ENCODE measurements at places on chromosomes 5 and 9.

GRCh38 chr5:163964671-163965070 lies 459.3 kb downstream of the MAT2B start:
- no peak for DNase-seq

GRCh38 chr9:134188386-134189144 lies 24.2 kb upstream of the RNU6ATAC start:
- no peak for DNase-seq

- no peak for DNase-seq
Observed at GRCh38 chr9:115084709-115085108, 33.2 kb downstream of the TNC start.

DNA sequence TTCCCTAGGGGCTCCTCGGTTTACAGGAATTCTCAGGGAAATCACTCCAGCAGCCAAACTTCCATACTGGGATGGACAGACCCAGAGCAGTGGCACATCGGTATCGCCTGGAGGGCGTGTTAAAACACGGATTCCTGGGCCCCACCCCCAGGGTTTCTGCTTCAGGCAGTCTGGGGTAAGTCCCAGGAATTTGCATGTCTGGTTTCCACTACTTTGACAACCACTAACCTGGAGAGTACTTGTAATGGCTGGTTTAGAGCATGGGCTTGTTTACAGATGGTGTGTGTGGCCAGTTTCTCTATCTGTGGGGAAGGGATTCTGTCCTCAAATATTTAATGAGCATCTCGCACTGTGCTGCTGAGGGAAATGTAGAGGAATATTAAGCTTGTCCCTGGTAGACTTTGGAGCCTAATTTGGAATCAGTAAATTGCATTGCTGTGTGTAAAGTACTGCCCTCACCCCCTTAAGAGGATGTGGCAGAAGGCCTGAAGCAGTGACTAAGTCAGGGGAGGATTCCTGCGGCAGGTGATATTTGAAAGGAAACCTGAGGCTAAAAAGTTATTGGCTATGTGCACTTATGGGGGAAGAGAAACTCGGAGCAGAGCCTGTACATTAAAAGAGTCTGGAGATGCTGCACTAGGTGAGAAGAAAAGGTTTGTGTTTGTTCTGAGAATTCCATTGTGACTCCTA lies 18.6 kb upstream of the TJP2 start:
- DNase-seq = peak; percentile 55

DNA sequence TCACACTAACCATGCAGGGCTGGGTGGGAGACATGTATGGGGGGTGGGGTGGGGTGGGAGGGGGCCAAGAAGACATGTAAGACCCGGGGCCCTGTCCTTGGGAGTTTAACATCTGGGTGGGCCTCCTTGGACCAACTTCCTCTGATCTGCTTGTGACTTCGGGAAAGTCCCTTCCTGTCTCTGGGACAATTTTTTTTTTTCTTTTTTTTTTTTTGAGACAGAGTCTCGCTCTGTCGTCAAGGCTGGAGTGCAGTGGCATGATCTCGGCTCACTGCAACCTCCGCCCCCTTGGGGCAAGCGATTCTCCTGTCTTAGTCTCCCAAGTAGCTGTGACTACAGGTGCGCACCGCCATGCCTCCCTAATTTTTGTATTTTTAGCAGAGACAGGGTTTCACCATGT lies 23.8 kb upstream of the IER5L start:
- no peak for DNase-seq

DNA sequence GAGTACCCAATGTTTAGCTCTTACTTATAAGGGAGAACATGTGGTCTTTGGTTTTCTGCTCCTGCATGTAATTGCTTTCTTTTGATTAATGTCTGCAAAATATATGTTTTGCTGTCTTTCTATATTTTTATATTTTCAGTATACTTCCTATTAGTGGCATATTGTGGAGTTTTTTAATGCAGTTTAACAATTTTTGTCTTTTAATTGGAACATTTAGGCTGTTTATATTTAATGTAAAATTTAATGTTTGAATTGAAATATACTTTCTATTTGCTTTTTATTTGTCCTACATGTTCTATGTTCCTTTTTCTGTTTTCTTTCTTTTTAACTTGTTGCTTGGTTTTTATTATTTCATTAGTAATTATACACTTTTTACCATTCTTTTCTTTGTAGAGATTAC lies 4.9 kb downstream of the ECM2 start:
- DNase-seq = no peak

DNA sequence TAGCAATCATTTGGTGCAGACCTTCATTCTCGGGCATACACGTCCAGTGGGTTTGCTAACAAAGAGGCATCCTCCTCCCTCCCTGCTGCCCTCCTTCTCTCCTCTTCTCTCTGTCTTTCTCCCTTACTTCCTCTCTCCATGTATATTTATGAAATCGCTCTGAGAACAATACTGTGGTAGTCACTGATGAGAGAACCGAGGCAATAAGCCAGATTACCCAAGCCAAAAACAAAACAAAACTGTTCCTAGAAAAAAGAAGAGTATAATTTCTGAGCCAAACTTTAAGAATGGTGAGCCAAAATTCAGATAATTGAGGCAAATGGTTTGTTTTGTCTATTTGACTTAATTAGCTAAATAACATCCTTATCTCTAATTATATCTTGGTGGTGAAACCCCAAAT lies 15.8 kb upstream of the HMHB1 start:
- no peak for DNase-seq

DNA sequence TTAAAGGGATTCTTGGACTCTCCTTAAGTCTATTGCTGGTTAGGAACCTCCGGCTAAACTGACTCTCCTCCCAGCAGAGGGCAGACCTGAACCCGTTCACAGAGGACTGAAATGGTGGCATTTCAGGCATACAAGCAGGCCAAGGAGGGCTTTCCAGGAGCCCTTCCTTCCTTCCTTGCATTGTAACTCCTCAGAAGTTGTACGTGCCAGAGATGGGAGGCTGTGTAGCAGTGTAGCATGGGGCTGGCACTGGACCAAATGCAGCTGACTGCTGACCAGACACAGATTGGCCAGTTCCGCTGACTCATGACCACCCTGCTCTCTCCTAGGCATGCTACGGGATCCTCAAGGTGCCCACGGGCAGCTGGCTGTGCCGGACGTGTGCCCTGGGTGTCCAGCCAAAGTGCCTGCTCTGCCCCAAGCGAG lies 36.4 kb downstream of the JADE2 start:
- DNase-seq = no peak

- DNase-seq = no peak
Observed at GRCh38 chr5:73496984-73497457, 1.2 kb upstream of the BTF3 start.

DNA sequence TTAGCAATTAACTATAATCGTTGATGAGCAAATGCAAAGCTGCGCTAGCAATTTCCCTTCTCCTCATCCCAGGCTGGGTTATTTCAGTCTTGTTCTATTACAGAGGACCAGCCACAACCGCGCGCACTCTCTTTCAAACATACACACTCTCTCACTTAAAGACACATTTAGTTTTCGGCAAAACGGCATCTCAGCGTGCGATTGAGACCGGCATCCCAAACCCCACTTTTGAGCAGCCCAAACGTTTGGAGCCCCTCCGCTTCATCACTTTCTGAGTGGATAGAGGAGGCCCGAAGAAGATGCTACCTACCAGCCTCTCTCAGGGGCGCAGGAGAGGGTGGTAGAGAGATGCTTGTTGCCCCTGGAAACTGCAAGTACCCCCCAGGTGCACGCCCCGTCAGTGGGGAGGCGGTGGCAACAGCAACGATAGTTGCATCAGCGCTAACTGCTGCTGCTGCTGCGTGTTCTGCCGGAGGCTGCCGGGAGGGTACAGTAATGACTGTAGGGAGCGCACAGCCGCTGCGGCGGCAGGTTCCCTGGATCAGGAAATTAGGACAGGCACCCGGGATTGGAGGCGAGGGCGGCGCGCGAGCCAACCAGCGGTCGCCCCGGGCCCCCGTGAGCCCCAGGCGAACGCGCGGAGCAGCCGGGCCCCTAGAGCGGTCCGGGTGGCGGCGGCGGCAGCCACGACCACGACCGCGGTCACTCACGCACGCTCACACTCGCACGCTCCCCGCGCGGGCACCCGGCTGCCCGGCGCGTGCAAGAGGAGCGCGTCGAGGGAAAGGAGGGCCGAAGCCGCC lies 467 bp upstream of the VLDLR start:
- DNase-seq = peak; percentile 30

DNA sequence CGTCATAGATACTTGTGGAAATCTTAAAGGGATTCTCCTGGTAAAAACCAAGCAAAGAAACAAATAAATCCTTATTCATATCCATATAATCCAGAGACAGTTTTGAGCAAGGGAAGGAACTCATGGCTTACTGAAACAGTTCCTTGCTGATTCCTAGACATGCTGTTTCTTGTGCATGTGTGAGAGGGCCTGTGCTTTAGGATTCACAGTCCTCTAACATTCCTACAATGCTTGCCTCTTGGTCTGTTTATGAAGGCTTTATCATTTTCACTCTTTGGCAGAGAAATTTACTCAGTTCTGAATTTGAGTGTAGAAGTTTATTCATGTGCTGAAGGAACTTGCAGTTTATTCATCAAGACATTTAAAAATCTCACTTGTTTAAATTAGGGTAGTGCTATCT lies 123.4 kb downstream of the RPS23 start:
- DNase-seq = no peak

DNA sequence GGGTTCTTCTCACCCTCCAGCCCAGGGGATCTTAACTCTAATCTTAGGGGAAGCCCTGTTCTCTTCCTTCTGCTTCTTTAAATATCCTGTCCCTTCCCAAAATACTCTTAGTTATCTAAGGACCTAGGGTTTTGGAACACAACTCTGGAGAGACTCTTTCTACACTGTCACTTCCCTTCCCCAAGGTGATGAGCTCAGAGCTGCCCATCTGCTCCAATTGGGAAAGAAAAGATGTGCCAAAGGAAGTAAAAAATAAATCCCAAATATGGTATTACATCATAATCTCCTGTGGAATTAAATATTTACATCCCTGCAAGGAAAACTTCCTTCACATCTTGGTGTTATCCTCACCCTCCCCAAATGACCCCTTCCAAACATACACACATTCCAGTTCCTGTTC lies 291.2 kb downstream of the EPB41L4A start:
- no peak for DNase-seq

DNA sequence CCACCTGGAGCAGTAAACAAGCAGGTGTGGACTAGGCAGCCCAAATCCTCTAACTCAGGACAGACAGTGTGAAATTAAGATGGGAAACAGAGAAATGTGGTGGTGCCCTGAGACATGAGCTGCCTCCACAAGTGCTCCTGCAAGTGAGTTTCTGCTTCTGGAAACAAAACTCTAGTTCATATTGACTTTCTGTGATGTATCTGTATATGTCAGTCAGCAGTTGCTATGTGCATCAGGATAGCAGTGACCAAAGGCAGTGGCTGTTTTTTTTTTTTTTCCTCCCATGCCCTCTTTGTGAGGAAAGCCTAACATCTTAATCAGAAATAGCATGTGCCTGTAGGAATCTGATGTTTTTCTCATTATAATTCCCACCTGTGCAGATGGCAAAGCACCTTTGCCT lies 318.4 kb upstream of the SEMA6A start:
- DNase-seq = no peak

DNA sequence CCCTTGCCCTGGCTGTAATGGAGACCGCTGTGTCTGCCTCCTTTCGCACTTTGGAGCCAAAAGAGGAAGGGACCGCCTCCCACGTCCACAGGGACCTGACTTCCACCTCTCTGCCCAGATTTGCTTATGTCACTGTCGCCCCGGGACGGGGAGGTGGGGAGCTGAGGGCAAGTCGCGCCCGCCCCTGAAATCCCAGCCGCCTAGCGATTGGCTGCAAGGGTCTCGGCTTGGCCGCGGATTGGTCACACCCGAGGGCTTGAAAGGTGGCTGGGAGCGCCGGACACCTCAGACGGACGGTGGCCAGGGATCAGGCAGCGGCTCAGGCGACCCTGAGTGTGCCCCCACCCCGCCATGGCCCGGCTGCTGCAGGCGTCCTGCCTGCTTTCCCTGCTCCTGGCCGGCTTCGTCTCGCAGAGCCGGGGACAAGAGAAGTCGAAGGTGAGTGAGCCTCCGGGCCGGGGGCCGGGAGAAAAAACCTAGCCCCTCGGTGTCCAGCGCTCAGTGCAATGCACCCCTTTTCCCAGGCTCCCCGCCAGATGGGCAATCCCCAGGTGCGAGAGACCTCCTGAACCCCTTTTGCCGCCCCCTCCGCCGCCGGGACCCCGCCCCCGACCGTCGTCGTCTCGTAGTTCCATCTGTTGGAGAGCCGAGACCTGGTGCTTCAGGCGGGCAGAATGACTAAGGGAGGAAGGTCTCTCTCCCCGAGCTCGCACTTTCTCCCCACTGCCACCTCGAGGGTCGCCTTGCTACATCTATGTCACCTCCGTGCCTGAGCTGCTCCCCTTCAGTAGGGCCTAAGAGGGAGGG lies at the start of gene GPX3:
TSS of gene GPX3 (plus strand) at position 288 of the 807 bp plus-strand sequence. CDS start at position 352, 64 bp downstream.
- DNase-seq = peak; percentile 64

GRCh38 chr9:115148721-115149120 lies 30.8 kb upstream of the TNC start:
- DNase-seq = no peak

DNA sequence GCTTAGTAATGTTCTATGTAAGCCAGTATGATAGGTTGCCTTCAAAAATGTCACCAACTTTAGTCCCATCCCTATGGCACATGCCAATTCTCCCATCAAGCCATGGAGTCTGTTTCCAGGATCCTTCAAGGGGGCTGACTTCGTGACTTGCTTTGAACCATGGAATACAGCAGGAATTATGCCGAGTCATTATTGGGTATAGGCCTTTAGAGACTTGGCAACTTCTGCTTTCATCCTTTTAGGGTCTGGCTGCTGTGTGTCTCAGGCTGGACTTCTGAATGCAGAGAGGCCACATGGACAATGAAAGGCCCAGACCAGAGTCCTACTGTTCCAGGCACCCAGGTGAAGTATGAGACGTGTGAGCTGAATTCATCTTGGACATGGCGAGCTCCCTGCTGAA lies 109.8 kb downstream of the DENND1A start:
- DNase-seq = no peak

DNA sequence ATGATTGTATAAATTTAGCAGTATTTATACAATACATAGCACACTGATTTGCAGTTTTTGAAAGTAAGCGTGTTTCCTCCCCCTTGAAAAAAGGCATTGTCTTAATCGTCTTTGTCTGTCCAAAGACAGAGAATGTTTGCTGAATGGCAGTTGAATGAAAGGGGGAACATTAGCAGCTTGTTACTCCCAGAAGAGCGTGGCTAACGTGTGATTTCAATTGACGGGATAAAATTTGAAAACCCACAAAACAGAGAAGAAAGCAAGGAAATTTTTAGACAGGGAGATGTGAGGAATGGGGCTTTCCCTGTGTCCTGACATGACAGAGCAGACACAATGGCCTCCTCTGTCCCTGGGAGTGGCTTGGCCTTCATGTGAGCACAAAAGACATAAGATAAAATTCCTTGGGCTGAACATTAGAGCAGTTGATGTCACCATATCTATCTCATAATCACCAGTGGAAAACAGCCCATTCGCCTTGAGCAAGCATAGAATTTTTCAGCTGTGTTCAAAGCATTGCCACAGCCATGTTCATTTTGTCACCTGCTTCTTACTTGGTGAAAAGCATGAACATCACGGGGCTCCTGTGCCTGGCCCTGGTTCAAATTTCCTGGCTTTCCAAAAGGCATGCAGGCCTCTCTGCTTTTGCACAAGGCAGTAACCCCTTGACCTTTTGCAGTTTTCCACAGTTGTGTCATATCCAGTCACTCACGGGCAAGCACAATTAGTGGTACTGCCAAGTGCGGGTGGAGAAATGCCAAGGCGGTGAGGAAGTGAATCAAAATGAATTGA lies 126.9 kb downstream of the TLE1 start:
- DNase-seq = no peak

- no peak for DNase-seq
Observed at GRCh38 chr5:147844846-147845245, 13.4 kb upstream of the SPINK1 start.

GRCh38 chr5:54217826-54218503 lies 92.4 kb downstream of the ARL15 start:
- peak; percentile 5 for DNase-seq

GRCh38 chr5:40688996-40689395 lies 9.3 kb downstream of the PTGER4 start:
- DNase-seq = no peak
